Activated CD8-positive, alpha-beta memory T cell treated with anti-CD3 and anti-CD28 coated beads, Interleukin-2, amount 10 ng/mL, durations not matched to agents 7 days and 5 days (primary cell): ENCODE measurements at places on chromosomes 6 and 20. TPM values are rescaled to one million over a fixed set of nuclear protein-coding genes. Genes with fewer than 3 reads are reported as not detected.

- H3K27me3 ChIP-seq: peaks cover 2% of the 10 kb centered on the region
- H3K27ac ChIP-seq: no peak overlapping the region
- no peak for DNase-seq
- no peaks in the 10 kb centered on the region for H3K4me1 ChIP-seq
- no peak overlapping the region for H3K4me3 ChIP-seq
These were observed 118.9 kb downstream of the RIN2 start for GRCh38 chr20:19876828-19877460.

GRCh38 chr20:14259689-14260088, 77.7 kb downstream of the FLRT3 start:
- H3K4me3 ChIP-seq: no peak overlapping the region
- no peaks in the 10 kb centered on the region for H3K4me1 ChIP-seq
- no peak overlapping the region for H3K27ac ChIP-seq

DNA sequence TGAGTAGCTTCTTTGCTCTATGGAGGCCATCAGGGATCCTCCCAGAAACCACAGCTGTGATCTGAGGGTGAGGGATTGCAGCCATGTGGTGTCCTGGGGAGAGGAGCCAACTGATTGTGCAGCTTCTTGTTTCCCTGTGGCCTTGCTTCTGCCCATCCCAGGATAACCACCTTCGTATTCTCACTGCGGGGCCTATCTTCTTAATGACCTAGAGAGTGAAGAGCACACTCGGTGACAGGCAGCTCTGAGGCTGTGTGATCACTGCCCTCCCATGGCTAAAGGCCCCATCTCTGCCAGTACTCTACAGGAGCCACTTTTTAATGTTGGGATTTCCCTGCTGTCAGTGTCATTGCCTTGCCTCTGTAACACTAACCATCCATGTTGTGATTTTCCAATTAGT, 5.3 kb upstream of the RAET1L start:
- H3K27me3 ChIP-seq: peaks cover 72% of the 10 kb centered on the region
- H3K4me1 ChIP-seq: peaks cover under 1% of the 10 kb centered on the region
- H3K4me3 ChIP-seq: no peak overlapping the region

DNA sequence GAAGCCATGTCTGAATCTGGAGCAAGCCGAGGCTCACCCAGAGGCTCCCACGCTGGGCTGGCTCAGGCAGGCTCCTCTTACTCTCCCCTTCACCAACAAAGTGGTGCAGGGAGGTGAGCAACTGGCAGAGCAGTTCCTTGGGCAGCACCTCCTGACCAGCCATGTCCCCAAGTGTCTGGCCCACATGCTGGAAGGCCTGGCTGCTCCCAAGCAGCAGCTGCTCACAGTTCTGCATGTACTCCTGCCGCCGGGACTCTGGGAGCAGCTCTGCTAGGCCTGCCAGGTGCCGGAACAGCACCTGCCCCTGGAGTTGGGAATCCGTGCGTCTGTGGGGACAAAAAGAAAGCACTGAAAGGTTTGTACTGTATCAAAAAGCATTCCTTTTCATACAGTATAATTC, 57.1 kb upstream of the LYRM2 start:
- DNase-seq: no peak
- H3K4me1 ChIP-seq: peaks cover 10% of the 10 kb centered on the region
- H3K36me3 ChIP-seq: peaks cover 33% of the 10 kb centered on the region
- no peak overlapping the region for H3K4me3 ChIP-seq

ECT2L gene
- total RNA-seq: not detected
